CD4-positive, alpha-beta T cell treated with Interleukin-4 for 1 hour (primary cell): ENCODE measurements at places on chromosomes 6 and 20.

DNA sequence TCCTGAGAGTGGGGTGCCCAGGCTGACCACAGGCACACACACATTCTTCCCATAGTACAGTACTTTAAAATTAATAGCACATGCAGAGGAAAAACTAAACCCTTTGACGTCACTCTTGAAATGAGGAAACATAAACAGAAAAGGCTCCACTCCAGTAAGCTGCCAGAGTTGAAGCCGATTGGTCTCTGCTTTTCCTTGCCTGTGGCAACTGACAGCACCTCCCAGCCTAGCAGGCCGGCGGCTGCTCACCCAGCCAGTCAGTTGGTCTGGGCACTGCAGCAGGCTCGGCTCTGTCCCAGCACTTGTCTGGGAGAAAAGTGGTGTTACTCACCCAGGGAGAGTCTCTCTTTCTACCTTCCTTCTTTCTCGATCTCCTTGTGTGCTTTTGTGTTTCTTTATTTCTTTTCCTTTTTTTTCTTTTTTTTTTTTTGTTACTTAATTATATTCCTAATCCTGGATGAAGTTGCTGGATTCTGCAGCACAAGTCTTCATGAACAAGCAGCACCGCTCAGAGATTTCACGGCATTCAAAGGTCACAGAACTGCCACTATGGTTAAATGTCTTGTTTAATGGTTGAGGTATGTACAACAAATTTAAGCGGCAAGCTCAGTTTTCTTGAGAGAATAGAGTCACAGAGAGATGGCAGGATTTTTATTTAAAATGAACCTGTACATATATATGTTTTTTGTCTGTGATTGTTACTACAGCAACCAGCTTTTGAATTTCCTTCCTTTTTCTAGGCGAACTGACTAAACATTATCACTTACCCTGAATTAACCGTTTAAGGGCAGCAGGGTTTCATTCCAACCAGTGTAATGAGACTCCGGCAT lies at the start of gene PDE7B:
Gene PDE7B (plus strand): TSS at position 260 of the 830 bp plus-strand sequence.
- peak; percentile 86 for DNase-seq

- no peak for DNase-seq
Observed at GRCh38 chr20:36666181-36666740, 20.3 kb upstream of the SLA2 start.

GRCh38 chr20:58978351-58979190 lies 2.5 kb upstream of the NELFCD start:
- no peak for DNase-seq

- no peak for DNase-seq
Observed at GRCh38 chr6:21931641-21932335, 338.2 kb downstream of the SOX4 start.

- no peak for DNase-seq
Observed at GRCh38 chr6:613981-614380, 42.9 kb downstream of the HUS1B start.

DNA sequence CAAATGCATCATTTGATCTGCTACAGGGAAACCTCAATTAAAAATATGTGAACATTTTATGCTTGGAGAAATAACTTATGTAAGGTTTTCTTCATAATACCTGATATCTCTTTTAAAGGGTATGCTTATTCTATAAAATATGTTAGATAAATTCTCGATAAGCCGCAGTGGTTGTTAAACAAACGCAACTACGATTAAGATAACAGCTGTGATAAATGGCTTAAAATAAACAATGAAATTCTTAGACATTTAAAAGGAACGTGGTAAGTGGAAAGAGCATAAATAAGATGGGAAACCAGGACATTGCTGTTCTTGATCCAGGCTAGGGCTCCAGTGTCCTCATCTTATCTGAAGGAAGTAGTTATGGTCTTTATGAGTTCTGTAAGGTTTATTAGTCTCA lies 415.9 kb downstream of the CD83 start:
- no peak for DNase-seq

- no peak for DNase-seq
Observed at GRCh38 chr20:59824711-59825562, 108.5 kb downstream of the SYCP2 start.

GRCh38 chr6:40804905-40805304 lies 217.7 kb upstream of the LRFN2 start:
- no peak for DNase-seq

GRCh38 chr6:145756170-145756662 lies 20.9 kb upstream of the EPM2A start:
- no peak for DNase-seq

GRCh38 chr6:116764961-116765841 lies at the start of gene FAM162B:
TSS of gene FAM162B (minus strand) at chr6:116765719. CDS start at chr6:116765576, 143 bp downstream.
- no peak for DNase-seq

GRCh38 chr6:33740794-33741193 lies 5.9 kb downstream of the IP6K3 start:
- no peak for DNase-seq

GRCh38 chr6:55925292-55925691 lies 49.9 kb upstream of the BMP5 start:
- no peak for DNase-seq

DNA sequence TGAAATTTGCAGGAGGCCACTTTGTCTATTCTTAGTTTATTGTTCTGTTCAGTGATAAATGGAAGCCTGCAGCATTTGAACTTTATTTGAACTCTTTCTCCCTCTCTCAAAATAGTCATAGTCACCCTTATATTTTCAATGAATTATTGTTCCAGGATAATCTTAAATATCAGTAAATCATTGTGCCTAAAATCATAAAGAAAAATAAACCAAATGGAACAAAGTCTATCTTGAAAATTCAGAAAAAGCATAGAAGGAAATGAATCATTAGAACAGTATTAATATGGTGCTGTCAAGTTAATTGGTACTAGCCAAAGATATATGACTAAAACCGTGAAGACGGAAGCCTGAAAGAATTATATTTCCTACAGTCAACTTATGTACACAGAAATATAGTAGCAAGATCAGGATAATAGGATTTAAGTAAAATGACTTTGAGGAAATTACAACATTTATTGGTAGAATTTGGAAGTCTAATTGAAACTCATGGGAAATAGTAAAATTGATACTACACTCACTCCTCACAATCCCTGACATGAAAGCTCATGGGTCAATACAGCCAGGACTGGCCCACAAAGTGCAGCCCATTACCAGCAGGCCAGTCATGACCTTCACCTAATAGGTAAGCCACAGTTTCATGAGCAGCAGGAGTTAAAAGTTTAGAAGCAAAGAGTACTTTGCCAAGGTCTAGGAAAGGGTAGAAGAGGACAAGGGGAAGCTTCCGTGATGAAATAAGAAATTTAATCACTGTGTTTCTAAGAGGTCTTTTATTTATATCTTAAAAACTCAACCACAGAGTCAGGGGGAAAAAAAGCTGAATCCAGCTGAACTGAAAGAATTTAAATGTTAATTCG lies 119.9 kb upstream of the ENPP5 start:
- DNase-seq: no peak

DNA sequence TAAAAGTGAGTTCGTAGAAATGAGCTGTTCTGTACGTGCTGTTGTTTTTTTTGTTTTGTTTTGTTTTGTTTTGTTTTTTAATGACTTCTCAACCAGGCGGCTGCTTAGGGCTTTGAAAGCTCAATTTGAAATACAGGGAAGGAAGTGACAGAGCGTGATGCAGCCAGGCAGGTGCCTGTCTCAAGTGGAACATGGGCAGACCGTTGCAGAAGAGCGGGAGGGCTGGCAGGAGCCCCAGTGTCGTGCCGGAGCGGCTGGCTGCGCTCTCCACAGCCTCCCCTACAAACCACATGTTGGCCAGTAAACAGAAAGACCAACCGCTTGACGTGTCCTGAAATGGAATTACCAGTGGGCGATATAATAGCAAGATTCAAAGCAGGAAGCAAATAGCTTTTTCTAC lies 164.9 kb upstream of the RREB1 start:
- DNase-seq: no peak

GRCh38 chr6:146851837-146852236 lies 253.1 kb downstream of the ADGB start:
- no peak for DNase-seq

- no peak for DNase-seq
Observed at GRCh38 chr6:46773201-46773855, 19.9 kb upstream of the MEP1A start.

GRCh38 chr20:43537921-43538877 lies 20.6 kb upstream of the SGK2 start:
- peak; percentile 39 for DNase-seq

GRCh38 chr6:31965700-31966099 lies 6.2 kb downstream of the DXO start:
- no peak for DNase-seq

DNA sequence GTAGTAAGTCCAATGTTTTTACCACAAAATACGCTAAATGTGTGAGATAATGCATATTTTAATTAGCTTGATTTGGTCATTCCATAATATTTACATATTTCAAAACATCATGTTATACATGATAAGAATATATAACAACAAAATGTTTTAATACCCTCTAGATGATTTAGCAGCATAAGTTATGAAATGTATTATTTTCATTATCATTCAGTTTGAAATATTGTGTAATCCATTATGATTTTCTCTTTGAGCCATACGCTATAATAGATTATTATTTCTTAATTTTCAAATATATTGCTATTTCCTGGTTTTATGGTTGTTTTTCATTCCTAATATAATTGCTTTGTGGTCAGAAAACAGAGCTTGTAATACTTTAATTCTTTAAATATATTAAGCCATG lies 163.3 kb upstream of the KCNQ5 start:
- no peak for DNase-seq

DNA sequence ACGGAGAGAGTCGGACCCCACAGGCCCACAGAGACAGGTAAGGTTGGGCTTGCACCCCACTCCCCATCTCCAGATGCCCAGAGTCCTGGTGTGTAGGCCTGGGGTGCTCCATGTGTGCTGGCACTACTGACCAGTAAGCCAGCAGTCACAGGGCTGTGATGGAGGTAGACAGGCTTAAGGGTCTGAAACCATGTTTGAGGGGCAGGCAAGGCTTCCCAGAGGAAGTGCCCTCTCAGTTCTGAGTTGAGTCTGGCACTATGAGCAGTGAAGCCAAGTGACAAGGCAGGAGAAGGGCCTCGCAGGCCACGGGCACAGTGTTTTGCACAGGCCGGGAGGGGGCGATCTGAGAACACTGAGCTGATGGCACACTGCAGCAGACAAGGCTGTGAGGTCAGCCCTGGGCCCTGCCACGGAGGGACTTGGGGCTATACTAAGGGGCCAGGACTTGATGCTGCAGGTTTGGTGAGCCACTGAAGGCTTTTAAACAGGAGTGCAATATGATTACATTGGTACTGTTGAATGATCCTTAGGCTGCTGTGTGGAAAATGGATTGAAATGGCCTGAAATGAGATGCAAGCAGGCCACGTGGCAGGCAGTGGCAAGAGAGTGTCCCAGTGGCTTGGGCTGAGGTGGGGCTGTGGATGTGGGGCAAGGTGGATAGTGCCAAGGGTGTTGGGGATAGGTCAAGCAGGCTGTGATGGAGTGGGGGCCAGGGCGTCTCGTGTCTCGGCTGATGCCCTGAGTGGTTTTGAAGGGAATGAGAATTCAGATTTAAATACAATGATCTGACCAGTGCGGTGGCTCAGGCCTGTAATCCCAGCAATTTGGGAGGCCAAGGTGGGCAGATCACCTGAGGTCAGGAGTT lies 20.3 kb downstream of the TTBK1 start:
- peak; percentile 78 for DNase-seq

- DNase-seq: no peak
Observed at GRCh38 chr6:27156874-27157458, 90.5 kb upstream of the PRSS16 start.
